ENCODE measurements at places on chromosomes 16 and 17.

- no peak for DNase-seq
These were observed 8.2 kb downstream of the RHBDF1 start for GRCh38 chr16:63998-64913.

DNA sequence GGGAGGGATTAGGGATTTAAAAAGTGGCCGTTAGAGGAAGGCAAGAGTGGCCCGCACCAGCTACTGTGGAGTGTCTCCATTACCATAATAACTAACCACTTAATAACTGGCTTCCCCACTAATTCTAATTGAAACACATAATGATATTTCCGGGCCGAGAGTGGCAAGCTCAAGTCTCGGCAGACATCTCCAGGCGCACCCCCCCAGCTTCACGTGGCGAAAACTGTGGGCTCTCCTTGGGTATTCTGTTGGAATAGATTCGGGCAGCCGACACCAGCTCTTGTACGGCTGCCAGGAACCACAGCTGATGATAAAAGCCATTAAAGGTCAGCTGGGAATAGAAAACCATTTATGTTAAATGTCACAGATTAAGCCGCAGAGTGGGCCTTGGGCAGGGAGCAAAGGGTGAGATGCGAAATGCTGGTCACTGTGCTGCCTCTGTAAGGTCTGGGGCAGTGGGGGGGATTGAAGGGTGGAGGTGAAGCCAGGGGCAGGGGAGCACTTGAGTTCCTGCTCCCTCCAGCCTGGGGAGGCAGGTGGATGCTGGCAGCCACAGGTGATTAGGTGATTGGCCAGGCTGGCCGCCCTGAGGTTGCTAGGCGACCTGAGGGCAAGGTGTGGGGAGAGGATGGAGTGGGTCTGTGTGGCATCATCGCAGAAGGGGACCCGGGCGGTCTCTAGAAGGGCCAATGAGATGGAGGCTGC is 115.6 kb upstream of the SDK2 start:
- no peak for DNase-seq

- no peak for DNase-seq
These were observed 197.8 kb downstream of the CEP112 start for GRCh38 chr17:65994114-65994513.

- DNase-seq = no peak
These were observed 4.3 kb upstream of the NLRP1 start for GRCh38 chr17:5588584-5588983.

DNA sequence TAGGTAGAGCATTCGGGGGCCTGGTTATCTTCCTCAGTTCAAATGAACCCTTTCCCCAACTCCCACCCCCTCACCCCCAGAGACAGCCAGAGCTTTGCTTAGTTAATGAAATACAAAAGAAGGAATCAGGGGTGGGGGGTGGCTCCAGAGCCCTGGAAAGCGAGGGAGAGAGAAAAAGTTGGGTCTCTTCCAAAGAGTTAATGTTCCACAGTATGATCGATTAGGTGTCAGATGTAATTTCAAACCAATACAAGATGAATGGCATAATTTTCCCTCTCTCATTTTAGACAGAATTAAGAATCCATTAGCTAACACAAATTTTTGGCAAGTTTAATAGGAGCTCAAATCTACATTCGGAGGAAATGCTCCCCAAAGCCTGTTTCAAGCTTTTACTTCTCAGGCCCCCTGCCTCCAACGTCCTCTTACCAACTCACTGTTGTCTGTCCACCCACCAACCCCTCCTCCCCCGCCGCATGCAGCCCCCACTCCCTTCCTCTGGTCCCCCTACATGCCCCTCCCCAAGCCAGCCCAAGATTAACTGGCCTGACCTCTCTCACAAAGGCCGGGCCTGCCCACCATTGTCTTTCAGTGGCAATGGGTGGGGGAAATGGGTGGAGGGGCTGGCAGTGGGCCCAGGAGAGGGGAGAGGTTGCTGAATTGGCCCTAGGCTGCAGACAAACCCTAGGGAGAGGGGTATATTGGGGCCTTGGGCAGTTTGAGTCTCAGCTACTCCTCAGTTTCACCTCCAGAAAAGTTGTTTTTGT is 28.2 kb downstream of the NEUROD2 start:
- no peak for DNase-seq

DNA sequence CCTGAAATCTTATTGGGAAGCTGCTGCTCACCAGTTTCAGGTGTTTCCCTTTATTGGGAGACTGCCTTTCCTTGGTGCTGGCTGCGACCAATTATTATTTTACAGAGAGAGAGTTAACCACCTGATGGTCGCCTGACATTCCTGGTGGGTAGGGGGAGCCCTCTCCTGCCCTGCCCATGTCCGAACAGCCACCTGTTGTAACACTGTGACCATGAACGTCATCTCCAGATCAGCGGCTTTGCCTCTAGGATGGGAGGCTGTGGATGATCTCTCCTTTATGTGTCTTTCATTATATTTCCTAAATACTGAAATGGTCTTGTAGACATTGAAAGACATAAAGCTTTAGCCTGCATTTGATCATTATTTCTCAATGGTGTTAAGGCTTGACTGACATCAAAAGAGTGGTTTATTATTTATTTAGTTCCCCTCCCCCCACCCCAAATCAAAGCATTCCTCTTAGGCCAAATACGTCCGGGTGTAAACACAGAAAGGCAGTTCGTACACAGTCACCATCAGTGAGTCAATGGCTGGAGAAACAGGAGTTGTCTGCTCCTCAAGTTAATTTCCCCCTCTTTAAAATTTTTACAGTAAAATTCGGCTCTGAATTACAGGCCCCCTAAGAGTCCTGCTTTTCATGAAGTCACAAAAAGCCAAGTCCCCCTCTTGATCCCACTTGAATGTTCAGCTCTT is 57.8 kb upstream of the CACNG5 start:
- no peak for DNase-seq

GRCh38 chr17:68718926-68719325 is 117.8 kb upstream of the FAM20A start:
- no peak for DNase-seq

GRCh38 chr17:18261146-18261515 is 669 bp downstream of the MIEF2 start:
- DNase-seq = no peak

DNA sequence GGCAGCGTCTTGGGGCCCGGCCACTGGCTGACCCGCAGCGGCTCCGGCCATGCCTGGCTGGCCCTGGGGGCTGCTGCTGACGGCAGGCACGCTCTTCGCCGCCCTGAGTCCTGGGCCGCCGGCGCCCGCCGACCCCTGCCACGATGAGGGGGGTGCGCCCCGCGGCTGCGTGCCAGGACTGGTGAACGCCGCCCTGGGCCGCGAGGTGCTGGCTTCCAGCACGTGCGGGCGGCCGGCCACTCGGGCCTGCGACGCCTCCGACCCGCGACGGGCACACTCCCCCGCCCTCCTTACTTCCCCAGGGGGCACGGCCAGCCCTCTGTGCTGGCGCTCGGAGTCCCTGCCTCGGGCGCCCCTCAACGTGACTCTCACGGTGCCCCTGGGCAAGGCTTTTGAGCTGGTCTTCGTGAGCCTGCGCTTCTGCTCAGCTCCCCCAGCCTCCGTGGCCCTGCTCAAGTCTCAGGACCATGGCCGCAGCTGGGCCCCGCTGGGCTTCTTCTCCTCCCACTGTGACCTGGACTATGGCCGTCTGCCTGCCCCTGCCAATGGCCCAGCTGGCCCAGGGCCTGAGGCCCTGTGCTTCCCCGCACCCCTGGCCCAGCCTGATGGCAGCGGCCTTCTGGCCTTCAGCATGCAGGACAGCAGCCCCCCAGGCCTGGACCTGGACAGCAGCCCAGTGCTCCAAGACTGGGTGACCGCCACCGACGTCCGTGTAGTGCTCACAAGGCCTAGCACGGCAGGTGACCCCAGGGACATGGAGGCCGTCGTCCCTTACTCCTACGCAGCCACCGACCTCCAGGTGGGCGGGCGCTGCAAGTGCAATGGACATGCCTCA is 773 bp downstream of the NTN3 start:
- no peak for DNase-seq

DNA sequence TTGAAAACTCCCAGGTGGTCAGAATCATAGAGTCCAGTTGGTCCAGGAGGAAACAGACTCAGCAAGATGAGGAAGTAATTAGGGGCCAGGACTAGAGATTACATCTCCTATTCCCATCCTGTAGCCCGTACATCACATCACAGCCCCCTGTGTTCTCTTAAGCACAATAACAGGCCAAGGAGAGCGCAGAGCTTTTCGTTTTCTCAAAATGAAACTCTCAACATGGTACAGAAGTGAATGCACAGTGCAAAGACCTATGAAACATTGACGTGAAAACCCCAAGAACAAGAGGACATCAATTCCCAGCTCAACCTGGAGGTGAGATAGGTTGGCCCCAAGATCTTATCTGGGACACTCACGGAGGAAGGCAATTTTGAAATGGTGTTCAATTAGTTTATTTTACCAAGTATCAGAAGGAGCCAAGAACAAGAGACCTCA is 9.0 kb downstream of the PIK3R5 start:
- no peak for DNase-seq

- DNase-seq = peak; percentile 15
These were observed 138.9 kb upstream of the CES5A start for GRCh38 chr16:56013962-56014552.

- DNase-seq = no peak
These were observed 59.8 kb downstream of the CDH11 start for GRCh38 chr16:65061935-65062518.

GRCh38 chr16:48537275-48537674 is 72.7 kb downstream of the N4BP1 start:
- no peak for DNase-seq

DNA sequence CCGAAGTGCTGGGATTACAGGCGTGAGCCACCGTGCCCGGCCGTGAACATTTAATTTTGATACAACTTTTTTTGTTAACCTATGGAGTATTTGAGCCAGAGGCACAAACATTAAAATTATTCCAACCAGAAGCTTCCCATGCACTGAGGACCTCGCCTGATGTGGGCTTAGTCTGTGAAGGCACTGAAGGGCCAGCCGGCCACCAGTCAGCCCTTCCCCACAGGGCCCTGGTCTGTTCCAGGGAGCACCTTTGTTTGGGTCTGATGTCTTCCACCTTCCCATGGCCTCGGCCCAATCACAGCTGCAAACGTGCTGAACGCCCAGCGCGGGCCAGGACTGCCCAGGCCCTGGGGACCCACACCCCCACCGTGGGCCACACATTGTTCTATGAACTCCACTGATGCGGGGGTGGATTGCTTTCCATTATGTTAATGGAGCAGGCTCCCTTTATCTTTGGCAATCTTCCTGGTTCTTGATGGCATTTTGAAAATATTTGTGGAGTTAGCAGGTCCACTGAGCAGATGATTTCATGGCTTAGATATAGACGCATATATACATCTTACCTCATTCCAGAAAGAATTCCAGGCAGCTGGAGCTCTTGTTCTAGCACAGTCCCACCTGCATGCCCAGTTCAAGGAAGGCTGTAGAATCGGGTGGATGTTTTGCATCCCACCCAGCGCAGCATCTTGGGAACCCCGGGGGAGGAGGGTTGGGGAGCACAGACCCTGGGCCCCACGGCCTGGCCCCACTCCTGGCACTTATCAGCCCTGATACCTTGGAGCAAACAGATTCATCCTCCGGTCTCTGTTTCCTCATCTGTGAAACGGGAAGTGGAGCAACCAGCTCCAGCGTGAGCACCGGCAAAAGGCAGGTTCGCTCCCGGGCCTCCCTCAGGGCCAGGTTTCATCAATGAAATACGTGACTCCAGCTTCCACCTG is 14.5 kb downstream of the SPIRE2 start:
- DNase-seq = no peak

DNA sequence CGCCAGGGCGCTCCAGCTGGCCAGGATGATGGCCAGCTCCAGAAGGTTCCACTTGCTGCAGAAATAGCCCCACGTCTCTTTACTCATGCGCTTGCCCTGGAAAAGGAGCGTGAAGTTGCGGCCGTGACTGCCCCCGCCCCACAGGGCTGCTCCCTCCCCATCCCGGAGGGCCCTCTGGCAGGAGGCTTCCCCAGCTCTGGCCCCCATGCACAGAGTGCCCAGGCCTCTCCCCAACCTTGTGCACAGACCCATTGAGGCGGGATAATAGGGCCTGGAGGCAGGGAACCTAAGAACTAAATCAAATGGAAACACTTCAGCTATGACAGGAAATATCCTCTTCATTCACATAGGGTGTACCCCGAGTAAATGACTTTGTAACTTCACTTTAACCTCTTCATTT is 21.2 kb upstream of the GCSH start:
- DNase-seq = no peak

DNA sequence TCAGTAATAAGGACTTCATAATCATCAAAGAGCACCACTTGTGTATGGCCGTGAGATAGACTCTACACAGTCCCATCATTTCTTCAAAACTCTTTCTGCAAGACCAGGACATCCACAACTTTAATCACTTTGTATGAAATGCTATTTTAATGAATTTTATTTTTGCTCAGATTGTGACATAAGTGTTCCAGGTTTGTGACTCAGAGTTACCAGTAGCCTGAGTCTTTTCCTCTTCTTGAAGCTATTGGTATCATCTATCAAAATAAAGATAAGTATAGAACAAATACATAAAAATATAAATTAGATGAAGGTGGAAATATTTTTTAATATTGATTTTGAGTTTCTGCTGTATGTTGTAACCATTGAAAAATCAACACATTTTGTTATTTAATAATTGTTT is 16.6 kb upstream of the VWA3A start:
- DNase-seq = no peak

DNA sequence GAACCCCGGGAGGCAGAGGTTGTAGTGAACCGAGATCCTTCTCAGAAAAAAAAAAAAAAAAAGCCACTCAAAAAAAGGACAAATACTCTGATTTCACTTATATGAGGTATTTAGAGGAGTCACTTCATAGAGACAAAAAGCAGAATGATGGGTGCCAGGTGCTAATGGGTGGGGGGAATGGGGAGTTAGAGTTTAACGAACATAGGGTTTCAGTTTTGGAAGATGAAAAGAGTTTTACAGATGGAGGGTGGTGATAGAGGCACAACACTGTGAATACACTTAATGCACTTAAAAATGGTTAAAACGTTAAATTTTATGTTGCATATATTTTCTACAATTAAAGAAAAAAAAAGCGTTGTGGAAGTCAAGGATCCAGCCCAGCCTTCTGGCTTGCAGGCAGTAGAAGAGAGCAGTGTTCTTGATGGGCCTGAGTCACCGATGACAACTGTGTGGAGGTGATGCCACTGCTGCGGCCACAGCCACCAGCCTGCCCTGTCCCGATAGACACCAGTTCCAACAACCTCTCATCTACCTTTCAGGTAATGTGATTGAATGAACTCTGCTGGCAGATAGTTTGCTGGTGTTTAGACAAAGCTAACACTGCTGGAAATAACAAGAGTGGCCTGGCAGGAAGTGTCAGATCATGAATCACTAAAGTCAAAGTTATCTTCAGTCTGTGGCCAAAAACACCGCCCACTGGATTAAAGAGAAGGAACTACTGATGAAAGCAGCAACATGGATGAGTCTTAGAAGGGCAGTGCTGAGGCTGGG is 49.9 kb upstream of the COX10 start:
- no peak for DNase-seq

- no peak for DNase-seq
These were observed 2.8 kb downstream of the LLGL1 start for GRCh38 chr17:18228176-18228682.

GRCh38 chr17:50164697-50164988 is 1.2 kb upstream of the SGCA start:
- no peak for DNase-seq

GRCh38 chr17:42165751-42166150 is 11.0 kb upstream of the RAB5C start:
- no peak for DNase-seq

All from keratinocyte (primary cell).